GF-D8 (cell line): ENCODE measurements at places on chromosomes 7 and 10.

DNA sequence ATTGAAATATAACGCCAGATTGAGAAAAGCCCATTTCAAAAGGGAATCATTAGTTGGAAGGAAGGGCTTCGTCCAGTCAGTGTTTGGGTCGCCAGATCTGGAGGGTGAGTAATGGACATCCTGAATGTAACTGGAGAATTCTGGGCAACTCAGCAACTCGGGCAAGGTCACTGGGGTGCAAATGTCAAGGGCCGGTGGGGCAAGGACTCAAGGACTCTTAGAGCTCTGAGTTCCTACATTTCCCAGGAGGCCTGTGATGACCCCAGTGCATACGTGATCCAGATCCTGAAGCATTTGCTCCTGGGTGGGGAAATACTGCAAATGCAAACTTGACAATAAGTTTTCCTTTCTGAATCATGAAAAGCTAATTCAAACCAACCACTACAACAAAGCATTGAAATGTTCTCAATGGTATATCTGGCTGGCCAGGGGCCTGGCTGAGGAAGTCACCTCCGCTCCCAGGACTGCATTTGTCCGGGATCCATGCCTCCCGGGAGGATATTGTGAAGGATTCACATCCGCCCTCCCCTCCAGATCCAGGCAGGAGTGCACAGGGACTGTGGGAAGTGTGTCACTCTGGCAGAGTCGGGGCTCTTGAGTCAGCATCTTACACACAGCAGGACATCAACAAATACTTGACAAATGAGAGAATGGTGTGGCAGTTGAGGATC is 164.0 kb downstream of the FANK1 start:
- no peak for DNase-seq

DNA sequence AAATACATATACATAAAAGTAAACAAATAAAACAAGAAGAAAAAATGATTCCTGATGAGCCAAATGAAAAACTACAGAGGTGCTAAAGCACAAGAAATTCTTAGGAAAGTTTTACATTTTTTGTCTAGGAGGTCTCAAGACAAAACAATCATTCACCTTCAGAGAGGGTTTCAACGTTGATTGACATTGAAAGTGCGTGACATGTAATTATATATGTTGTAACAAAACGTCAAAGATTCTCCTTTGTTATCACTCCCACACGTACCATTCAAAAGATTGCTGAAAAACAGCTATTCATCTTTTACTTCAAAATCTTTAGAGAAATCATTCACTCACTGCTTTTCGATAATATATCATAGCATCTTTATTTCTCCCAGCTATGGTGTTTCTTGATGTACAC is 375.9 kb downstream of the NEBL start:
- no peak for DNase-seq

GRCh38 chr10:24416248-24416647 is 207.3 kb downstream of the KIAA1217 start:
- no peak for DNase-seq

DNA sequence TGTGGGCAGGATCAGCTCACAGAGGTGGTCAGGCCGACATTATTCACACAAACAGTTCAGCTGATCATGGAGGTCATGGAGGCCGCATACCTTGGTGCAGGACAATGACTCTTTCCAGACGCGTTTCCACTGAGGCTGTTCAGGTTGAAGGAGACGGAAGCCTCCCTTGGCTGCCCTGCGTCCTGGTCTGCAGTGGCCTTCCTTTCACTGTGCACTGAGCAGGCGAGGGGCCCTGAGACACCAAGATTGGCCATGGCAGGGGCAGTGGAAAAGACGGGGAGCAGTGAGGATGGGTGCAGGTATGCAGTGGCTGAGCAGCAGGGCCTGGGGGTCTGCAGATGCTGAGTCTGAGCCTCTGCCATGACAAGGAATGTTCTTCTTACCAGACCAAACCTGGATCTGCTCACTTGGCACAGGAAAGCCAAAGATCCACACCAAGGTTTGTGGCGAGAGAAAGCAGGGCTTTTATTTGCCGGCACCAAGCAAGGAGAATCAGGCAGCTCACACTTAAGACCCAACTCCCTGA is 263.3 kb downstream of the GLRX3 start:
- no peak for DNase-seq

DNA sequence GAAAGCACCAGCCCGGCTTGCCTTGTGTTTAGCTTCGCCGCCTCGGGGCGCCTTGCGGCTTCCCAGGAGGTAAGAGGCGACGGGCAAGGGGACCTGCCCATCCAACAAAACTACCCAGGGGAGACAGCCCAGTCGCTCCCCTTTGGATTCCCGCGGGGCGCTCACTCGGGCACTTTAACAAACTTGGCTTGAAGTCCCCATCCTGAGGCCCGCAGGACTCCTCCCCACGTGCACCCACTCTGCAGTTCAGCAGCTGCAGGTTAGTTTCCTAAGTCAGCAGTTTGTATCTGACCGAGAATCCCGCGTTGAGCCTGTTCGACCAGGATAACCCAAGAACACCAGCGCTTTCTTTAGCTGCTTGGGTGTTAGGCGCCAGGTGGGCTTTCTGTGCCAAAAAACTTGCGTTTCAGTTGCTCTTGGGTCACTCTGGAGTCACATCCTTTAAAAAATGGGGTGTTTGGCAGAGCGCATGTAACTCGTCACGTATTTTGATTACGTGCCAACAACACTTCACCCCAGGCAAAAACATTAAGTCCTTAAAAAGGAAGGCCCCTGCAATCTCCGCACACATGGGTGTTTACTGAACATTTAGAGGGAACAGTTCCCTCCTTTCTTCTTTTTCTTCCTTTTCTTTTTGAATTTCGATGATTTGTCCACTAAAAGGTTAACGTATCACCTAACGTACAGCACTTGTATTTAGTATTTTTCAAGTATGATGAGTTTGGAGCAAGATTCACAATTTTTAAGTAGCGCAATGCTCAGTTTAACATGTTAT is 876 bp downstream of the DNAH11 start:
- no peak for DNase-seq

DNA sequence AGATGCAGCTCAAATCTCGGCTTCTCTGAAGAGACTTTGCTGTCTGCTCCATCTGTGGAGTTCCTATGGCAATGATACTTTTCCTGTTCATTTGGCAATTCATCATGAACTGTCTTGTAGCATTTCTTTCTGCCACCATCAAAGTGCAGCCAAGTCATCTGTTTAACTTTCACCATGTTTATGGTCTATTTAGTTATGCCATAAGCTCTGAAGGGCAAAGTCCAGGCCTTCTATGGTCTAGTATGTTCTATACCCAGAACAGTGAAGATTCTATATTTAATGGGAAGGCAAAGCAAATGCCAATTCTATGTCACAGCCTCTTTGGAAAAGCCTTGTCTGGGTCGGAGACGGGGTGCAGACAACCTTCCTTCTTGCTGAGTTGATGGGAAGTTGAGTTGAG is 472.6 kb downstream of the PLXNA4 start:
- no peak for DNase-seq

DNA sequence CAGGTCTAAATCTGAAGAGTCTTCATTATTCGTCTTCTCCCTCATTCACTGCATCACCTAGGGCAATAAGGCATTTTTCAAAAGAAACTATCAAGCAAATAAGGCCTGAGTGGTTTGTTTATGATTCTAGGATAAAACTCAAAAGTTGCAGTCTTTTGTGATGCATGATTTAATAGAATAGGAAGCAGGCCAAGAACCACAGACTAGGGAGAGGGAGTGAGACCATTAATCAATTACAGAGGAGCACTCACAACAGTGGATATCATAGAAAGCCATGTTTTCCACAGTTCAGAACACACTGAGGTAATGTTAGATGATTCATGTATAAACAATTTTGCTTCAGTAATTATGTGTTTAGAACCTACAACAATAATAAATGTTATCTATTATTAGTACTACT is 87.8 kb upstream of the LRRTM3 start:
- DNase-seq = no peak

GRCh38 chr10:121669028-121669374 is 70.8 kb upstream of the FGFR2 start:
- DNase-seq = no peak

DNA sequence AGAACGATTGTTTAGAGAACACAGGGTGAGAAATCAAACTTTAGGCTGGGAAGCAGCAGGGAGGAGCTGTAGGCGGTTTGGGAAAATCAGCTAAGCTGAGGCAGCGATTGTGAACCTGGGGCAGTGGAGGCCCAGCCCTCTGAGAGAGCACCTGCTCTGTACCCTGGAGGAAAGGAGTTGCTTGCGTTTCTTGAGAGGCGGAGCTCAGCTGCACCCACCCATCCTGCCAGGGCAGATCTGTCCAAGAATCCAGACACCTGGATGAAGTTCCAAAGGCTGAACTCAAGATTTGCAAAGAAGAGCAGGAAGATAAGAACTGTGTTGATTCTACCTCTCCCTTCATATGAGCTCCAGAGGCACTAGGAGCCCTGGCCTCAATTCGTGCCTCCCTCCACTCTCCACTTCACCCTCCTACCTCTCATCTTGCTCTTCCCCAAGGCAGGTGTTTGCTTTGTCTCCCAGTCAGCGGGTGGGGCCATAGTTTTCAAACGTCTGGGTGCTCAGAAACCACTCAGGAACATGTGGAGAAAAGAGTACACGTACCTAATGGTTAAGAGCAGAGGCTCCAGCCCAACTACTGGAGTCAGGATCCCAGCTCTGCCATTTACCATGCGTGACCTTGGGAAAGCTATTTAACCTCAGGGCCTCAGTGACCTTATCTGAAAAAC is 21.5 kb upstream of the TMEM213 start:
- DNase-seq = no peak

DNA sequence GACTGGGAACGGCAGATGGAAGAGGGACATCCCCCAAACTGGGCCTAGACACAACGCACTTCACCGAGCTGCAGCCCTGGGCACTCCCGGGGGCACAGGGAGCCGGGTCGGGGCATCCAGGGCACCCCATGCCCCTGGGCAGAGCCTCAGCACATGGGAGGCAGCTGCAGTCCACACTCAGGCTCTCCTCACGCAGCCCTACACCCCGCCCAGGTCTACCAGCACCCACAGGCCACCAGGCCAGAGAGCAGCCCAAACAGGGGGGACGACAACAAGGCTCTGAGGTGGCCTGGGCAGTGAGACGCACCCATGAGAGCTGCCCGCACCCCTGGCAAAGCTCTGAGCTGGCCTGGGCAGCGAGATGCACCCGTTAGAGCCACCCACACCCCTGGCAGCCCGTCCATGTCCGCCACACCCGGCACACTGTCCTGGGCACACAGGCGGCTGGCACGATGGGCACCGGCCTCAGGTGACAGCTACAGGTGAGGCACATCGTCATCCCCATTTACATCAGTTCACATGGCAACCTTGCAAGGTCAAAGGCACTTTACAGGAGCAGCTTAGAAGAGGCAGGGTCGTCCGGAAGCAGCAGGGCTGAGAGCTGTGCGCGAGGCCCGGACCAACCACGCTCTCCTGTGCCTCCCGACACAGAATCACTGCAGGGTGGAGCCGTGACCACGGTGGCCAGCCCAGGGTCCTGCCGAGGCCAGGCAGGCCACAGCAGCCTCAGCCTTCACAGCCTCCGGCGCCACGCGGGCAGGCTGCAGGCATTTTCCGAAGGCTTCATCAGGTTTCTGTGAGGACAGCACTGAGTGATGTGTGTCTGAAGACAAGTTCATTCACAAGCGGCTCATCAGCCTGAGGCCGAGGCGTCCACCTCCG is 228.6 kb downstream of the MAD1L1 start:
- DNase-seq = no peak

DNA sequence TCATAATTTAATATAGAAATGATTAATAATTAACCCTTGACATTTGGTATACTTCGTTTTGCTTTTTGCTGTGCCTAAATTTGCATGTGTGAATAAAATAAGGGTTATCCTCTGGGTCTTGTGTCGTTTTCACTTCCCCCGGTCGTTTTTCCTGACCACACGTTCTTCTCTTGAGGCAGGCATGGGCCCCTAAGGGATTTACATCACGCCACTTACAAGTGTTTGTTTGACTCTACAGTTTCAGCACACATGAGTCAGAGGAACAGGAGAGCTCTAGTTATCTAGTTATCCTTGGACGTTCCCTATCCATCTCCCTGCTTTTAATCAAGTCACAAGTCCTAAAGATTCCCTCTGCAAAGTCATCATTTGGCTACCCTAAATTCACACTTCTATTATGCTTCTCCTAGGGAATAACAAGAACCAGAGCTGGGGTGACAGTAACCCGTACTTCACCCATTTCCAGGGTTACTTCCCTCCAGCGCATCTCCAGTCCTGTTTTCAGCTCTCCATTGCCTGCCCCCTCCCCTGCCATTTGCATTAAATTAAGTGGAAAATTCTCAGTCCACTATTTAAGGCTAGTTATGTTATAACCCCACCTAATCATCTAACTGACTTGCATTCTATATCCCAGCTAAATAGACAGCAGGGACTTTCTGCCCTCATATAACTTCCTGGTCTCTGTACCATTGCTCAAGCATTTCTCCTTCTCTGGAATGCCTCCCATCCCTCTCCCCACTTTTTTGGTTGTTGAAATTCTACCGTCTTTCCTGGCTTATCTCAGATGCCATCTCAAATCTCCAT is 206.9 kb downstream of the PTEN start:
- DNase-seq = no peak

GRCh38 chr10:131681656-131682055 is 219.2 kb upstream of the PPP2R2D start:
- DNase-seq = no peak

DNA sequence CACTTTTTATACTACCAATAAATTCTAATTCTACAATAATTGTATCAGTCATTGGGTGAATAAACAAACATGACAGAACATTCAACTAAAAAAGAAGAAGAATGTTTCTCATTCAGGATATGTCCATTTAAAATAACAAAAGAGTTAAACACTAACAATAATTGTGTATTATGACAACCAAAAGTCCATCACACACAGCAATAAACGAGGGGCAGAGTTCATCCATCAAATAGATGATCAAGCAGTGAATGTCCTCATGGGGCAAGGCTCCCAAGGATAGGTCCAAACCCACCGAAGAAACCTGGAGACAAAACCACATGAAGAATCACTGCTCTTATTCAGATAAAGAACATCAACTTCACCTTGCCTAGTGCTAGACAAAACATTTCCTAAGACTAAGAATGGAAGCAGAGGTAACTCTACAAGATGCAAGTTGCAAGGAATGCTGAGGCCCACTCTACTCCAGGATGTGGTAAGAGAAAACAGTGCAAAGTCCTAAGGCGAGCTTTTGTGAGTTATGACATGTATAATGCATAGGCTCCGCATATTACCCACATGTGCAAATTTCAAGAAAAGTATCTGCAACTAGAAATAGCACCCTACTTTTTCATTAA is 115.1 kb downstream of the PARD3 start:
- DNase-seq = no peak

GRCh38 chr10:32338262-32338661 is 8.7 kb downstream of the EPC1 start:
- DNase-seq = no peak

DNA sequence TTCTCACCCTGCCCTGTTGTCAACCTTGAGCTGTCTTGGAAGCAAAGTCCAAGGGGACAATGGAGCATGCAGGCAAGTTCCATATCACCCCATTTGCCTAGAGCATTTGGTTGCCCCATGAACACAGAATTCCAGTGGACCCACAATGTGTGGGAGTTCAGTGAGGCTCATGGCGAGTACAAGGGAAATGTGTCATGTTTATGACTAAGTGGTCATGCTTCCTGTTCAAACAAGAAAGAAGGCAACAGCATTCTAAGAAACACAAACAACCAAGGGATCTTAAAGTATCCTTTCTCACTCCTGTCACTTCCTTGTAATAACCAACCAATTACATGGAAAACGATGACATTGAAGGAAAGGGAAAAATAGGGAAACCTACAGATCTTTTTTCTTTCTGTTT is 513.0 kb downstream of the INHBA start:
- no peak for DNase-seq

GRCh38 chr10:921471-922414 is 9.8 kb downstream of the LARP4B start:
- no peak for DNase-seq
